Chondrocyte (in vitro differentiated cells): ENCODE measurements at places on chromosomes 1 and 21.
A peak's percentile ranks its signal among the peaks of the same experiment; 100 is the strongest.

DNA sequence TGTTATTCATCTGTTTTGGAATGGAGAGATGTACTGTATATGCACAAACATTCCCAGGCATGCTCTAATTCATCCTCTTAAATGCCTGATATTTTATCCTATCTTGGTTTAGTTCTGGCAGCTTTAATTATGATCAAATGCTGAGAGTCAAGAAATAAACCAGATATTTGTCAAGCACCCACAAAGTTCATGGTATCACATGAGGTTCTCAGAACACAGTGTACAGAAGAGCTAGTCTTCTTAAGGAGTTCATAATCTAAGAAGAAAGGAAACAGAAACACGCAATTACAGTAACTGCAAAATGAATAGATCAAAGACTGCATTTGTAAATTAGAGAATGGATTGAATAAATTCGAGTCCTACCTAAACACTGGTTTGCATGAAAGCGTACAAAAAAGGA is 58.3 kb upstream of the KCNH1 start:
- H3K4me3 ChIP-seq, result no peak overlapping the region
- H3K27me3 ChIP-seq, result no peaks in the 10 kb centered on the region
- H3K36me3 ChIP-seq, result peaks cover 1% of the 10 kb centered on the region
- H3K4me1 ChIP-seq, result no peaks in the 10 kb centered on the region

DNA sequence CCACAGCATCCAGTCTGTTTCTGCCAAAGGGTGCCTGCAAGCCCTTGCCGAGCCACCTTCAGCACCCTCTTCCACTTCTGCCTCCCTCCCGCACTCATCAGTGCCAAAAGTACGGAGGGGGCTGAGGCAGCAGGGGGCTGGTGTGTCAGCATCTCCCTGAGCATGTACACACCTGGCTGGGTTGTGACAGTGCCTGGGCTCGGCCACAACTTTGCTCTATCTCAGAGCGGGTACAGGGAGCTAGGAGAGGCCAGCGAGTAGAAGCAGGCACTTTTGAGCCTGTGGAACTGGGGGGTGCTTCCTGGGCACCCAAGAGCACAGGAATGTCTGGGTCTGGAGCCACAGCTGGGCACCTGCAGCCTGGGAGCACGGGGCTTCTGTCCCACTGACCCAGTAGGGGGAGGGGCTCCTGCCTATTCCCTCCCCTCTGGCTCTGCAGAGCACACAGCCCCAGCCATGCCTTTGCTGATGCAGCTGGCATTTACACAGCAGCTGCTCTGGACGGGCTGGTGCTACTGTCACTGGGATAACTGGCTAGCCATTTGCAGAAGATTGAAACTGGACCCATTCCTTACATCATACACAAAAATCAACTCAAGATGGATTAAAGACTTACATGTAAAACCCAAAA is 319.8 kb upstream of the RRP15 start:
- no peaks in the 10 kb centered on the region for H3K36me3 ChIP-seq
- DNase-seq, result no peak
- H3K4me1 ChIP-seq, result no peaks in the 10 kb centered on the region
- H3K4me3 ChIP-seq, result no peak overlapping the region

GRCh38 chr21:37670883-37671282 is 245.4 kb downstream of the KCNJ6 start:
- H3K27me3 ChIP-seq, result no peaks in the 10 kb centered on the region
- no peak for DNase-seq
- no peaks in the 10 kb centered on the region for H3K36me3 ChIP-seq
- H3K4me3 ChIP-seq, result no peak overlapping the region
- no peak overlapping the region for H3K27ac ChIP-seq

GRCh38 chr1:198024782-198025181 is 107.6 kb downstream of the LHX9 start:
- no peak overlapping the region for H3K4me3 ChIP-seq
- H3K27me3 ChIP-seq, result peaks cover 4% of the 10 kb centered on the region
- no peak overlapping the region for H3K27ac ChIP-seq
- H3K4me1 ChIP-seq, result no peaks in the 10 kb centered on the region
- H3K36me3 ChIP-seq, result no peaks in the 10 kb centered on the region
- no peak for DNase-seq

GRCh38 chr1:14309984-14310383 is 288.5 kb upstream of the KAZN start:
- H3K36me3 ChIP-seq, result no peaks in the 10 kb centered on the region
- DNase-seq, result no peak
- no peaks in the 10 kb centered on the region for H3K27me3 ChIP-seq
- no peak overlapping the region for H3K27ac ChIP-seq
- H3K4me1 ChIP-seq, result no peaks in the 10 kb centered on the region

DNA sequence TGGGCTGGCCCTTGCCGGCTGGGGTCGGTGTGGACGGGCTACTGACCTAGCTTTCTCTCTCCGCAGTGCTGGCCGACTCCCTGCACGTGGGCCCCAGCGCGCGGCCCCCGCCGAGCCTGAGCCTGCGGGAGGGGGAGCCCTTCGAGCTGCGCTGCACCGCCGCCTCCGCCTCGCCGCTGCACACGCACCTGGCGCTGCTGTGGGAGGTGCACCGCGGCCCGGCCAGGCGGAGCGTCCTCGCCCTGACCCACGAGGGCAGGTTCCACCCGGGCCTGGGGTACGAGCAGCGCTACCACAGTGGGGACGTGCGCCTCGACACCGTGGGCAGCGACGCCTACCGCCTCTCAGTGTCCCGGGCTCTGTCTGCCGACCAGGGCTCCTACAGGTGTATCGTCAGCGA is 34.9 kb downstream of the PTGFRN start:
- peaks cover 19% of the 10 kb centered on the region for H3K36me3 ChIP-seq
- no peak overlapping the region for H3K4me3 ChIP-seq
- no peaks in the 10 kb centered on the region for H3K27me3 ChIP-seq
- peaks cover 17% of the 10 kb centered on the region for H3K4me1 ChIP-seq
- H3K27ac ChIP-seq, result no peak overlapping the region

DNA sequence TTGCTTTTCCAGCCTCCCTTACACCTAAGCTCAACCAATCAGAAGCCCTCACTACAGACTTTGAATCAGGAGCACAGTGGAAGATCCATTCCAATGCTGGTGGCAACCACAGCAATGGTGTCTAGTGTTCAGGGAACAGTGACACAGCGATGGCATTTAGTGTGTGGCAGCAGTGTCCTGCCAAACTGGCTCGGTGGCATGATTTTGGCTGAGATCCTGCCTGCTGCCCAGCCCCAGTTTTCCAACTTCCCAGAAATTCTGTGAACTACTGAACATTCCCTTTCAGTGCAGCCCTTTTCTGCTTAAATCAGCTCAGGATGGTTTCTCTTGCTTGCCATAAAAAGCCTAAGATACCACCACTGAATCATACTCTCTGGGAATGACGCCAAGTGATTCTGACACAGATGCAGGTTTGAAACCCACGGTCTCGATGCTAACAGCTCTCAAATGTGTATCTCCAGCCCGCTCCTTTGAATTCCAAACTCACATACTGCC is 8.8 kb downstream of the ASAP3 start:
- H3K4me3 ChIP-seq, result no peak overlapping the region
- H3K4me1 ChIP-seq, result peaks cover 53% of the 10 kb centered on the region
- H3K27me3 ChIP-seq, result no peaks in the 10 kb centered on the region
- peaks cover 2% of the 10 kb centered on the region for H3K36me3 ChIP-seq
- no peak for DNase-seq

DNA sequence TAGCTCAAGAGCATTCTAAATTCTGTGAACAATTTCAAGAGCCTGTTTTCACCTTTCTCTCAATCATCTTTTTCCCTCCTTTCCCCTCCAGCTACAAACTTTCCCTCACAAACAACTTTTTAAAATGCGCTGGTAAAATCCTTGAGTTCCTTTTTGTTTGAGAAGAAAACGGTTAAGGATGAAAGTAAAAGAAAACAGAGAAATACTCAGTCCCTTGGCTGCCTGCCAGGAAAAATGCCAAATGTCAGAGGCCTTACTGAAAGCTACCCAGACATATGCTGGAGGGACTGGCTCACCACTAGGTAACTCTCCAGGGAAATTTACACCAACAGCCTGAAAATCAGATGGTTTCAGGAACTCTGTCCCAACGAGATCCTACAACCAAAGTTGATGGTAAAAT is 11.0 kb upstream of the SERBP1 start:
- peak overlapping the region; percentile 50 for H3K27ac ChIP-seq
- H3K27me3 ChIP-seq, result no peaks in the 10 kb centered on the region
- no peak for DNase-seq

- no peak for DNase-seq
- H3K4me3 ChIP-seq, result no peak overlapping the region
- H3K4me1 ChIP-seq, result peaks cover 38% of the 10 kb centered on the region
- no peaks in the 10 kb centered on the region for H3K36me3 ChIP-seq
Measured at GRCh38 chr1:93979040-93979717, 69.9 kb upstream of the GCLM start.

DNA sequence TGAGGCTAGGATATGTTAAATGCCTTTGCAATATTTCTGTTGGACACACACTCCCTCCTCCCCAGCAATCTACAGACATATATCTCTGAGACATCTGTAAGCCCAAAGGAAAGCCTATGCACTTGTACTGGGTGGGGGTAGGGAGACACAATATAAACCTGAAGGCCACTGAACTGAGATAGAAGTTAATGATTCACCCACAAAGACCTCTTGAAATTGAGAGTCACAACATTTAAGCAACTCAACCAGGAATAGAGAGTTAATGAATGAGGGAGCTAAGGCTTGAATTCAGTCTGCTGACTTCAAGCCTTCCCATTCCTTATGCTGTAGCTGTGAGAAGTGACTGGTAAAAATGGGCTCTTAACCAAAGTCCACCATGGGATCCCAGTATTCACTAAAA is 5.0 kb downstream of the OR10J1 start:
- H3K27me3 ChIP-seq, result peaks cover 7% of the 10 kb centered on the region
- no peak overlapping the region for H3K27ac ChIP-seq
- no peaks in the 10 kb centered on the region for H3K36me3 ChIP-seq
- H3K4me3 ChIP-seq, result no peak overlapping the region

- no peaks in the 10 kb centered on the region for H3K36me3 ChIP-seq
- H3K27ac ChIP-seq, result no peak overlapping the region
- H3K4me3 ChIP-seq, result no peak overlapping the region
Measured at GRCh38 chr1:186440584-186440983, 20.3 kb downstream of the PDC start.

GRCh38 chr1:36609241-36610027 is 126.7 kb upstream of the CSF3R start:
- no peaks in the 10 kb centered on the region for H3K36me3 ChIP-seq
- H3K4me3 ChIP-seq, result no peak overlapping the region
- no peak for DNase-seq
- no peaks in the 10 kb centered on the region for H3K4me1 ChIP-seq
- H3K27me3 ChIP-seq, result peaks cover 10% of the 10 kb centered on the region
- no peak overlapping the region for H3K27ac ChIP-seq

GRCh38 chr1:232705815-232706575 is 76.1 kb upstream of the SIPA1L2 start:
- DNase-seq, result no peak
- H3K27me3 ChIP-seq, result peaks cover 1% of the 10 kb centered on the region
- no peak overlapping the region for H3K27ac ChIP-seq
- H3K4me1 ChIP-seq, result peaks cover 9% of the 10 kb centered on the region
- no peak overlapping the region for H3K4me3 ChIP-seq

DNA sequence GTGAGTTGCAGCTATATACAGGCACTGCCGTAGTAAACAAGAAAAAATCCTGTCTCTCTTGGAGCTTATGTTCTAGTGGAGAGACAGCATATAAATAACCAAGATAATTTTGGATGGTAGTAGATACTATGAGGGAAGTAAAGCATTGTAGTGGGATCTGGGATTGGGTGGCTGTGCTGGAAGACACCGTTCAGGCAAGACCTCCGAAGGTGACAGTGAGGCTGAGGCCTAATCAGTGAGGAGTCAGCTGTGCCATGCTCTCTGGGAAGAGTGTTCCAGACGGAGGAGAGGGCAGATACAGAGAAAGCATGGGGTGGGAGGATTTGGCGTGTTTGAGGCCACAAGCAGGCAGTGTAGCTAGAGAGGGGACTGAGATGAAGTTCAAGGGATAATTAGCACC is 6.0 kb downstream of the TMEM222 start:
- H3K27ac ChIP-seq, result no peak overlapping the region
- H3K4me3 ChIP-seq, result no peak overlapping the region
- peaks cover 17% of the 10 kb centered on the region for H3K4me1 ChIP-seq
- DNase-seq, result no peak
- no peaks in the 10 kb centered on the region for H3K27me3 ChIP-seq

DNA sequence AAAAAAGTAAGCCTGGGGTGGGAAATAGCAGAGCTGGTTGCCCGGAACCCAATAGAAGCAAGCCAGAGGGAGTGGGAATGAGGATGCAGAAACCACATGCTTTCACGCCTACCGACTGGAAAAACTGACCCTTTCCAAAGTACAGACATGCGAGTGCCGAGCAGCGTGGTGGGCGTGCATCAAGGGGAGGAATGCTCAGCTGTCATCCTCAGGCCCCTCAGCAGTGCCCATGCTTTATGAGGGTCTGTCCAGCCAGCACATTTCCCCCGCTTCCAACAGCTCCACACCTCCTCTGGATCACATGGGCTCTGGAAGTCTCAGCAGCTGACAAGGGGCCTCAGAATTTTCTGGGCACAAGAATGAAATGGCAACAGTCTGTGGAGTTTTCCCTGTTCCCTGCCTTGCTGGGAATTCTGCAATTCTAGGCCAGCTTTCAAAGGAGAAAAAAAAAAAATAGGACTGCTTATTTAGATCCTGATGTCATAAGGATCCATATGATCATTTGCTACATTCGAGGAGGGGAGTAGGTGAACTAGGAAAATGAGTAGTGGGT is 19.1 kb upstream of the IKBKE start:
- no peak overlapping the region for H3K4me3 ChIP-seq
- H3K27me3 ChIP-seq, result no peaks in the 10 kb centered on the region
- no peak for DNase-seq
- H3K4me1 ChIP-seq, result peaks cover 14% of the 10 kb centered on the region
- H3K27ac ChIP-seq, result no peak overlapping the region
- H3K36me3 ChIP-seq, result peaks cover 35% of the 10 kb centered on the region

DNA sequence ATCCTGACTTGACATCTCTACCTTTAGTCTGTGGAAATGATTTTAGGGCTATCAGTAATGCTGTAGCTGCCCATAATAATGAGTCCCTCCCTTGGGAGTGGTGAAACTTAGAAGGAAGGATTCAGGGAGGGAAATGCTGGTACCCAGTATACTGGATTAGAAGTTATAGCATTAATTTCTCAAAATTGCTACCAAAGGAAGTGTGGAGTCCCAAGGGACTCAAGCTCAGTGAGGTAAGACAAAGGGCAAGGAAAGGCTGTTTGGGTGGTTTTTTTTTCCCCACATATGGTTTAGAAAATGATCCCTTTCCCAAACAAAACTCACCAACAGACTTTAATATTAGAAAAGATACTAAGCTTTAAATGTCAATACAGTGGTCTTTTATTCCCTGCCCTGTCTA is 99.9 kb downstream of the CD247 start:
- DNase-seq, result no peak
- no peak overlapping the region for H3K27ac ChIP-seq
- no peak overlapping the region for H3K4me3 ChIP-seq
- no peaks in the 10 kb centered on the region for H3K27me3 ChIP-seq
- H3K4me1 ChIP-seq, result no peaks in the 10 kb centered on the region

DNA sequence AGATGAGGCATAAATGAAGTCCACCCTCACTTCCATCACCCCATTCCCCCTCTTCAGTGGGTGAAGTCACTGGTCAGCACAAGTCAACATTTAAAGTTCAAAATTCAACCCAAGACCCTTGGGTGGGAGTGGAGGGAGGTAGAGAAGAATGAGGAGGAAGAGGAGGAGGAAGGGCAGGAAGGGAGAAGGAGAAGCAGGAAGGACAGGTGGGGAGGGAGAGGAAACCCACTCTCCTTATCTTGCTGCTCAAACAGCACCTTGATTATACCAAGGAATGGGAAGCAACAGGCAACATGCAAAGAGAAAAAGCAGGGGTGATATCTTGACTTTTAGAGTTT is 4.0 kb upstream of the BTG2 start:
- H3K27ac ChIP-seq, result no peak overlapping the region
- no peaks in the 10 kb centered on the region for H3K27me3 ChIP-seq
- no peak for DNase-seq

- H3K4me1 ChIP-seq, result peaks cover 11% of the 10 kb centered on the region
- no peak overlapping the region for H3K4me3 ChIP-seq
- no peaks in the 10 kb centered on the region for H3K36me3 ChIP-seq
Measured at GRCh38 chr1:214864896-214865688, 217.4 kb upstream of the KCNK2 start.
